ENCODE measurements at places on chromosomes 16 and 17. TPM values are rescaled to one million over a fixed set of nuclear protein-coding genes. Genes with fewer than 3 reads are reported as not detected.

Gene KREMEN2
- 5.6 TPM for total RNA-seq

Gene CHD9NB
- 1.4 TPM for total RNA-seq

Gene TEKT1
- total RNA-seq: not detected

Gene TNFRSF13B
- not detected for total RNA-seq

Gene QRICH2
- total RNA-seq: 2.1 TPM

Gene C1QL1
- 1.2 TPM for total RNA-seq

Gene AP1G1
- total RNA-seq: 109 TPM

Gene MMP25
- total RNA-seq: 0.41 TPM

Gene PDILT
- not detected for total RNA-seq

Gene ITGAL
- total RNA-seq: 3.7 TPM

Gene DOC2B
- 5.0 TPM for total RNA-seq

Gene PDPK1
- 24.5 TPM for total RNA-seq

Gene AKAP1
- total RNA-seq: 87.3 TPM

Gene CD300LB
- 0.31 TPM for total RNA-seq

Gene ZMYND15
- total RNA-seq: not detected

Gene CCL17
- total RNA-seq: not detected

Gene CTRL
- 0.51 TPM for total RNA-seq

Gene NPIPB13
- 2.4 TPM for total RNA-seq

Gene TMC7
- 2.4 TPM for total RNA-seq

Gene C17orf50
- not detected for total RNA-seq

All from tongue (tissue), 3 donors.